Activated CD4-positive, alpha-beta memory T cell treated with anti-CD3 and anti-CD28 coated beads, Interleukin-2, amount 10 ng/mL, durations not matched to agents 7 days and 5 days (primary cell): ENCODE measurements at places on chromosomes 7 and 10. TPM values are rescaled to one million over a fixed set of nuclear protein-coding genes. Genes with fewer than 3 reads are reported as not detected.
A peak's percentile ranks its signal among the peaks of the same experiment; 100 is the strongest.

- peaks cover 11% of the 10 kb centered on the region for H3K27me3 ChIP-seq
- peaks cover 57% of the 10 kb centered on the region for H3K4me1 ChIP-seq
- H3K27ac ChIP-seq, result no peak overlapping the region
- DNase-seq, result no peak
These were observed 2.6 kb downstream of the KDM7A start for GRCh38 chr7:140174217-140174616.

Gene MTERF1
- 15.4 TPM for total RNA-seq

Gene GBX1
- not detected for total RNA-seq

DNA sequence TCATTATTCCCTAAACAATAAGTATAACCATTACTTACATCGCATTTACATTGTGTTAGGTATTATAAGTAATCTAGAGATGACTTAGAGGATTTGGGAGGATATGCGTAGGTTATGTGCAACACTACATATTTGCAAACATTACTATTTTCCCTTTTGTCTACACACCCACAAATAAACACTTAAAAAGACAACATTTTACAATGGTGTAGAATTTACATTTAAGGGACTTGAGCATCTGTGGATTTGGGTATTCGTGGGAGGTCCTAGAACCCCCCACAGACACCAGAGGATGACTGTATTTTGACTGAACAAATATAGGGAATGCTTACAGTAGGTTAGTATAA, 220.2 kb upstream of the MYO3A start:
- no peaks in the 10 kb centered on the region for H3K36me3 ChIP-seq
- H3K4me1 ChIP-seq, result no peaks in the 10 kb centered on the region
- no peak for DNase-seq
- H3K27ac ChIP-seq, result no peak overlapping the region

Gene H2AZ2
- 322 TPM for total RNA-seq

Gene AASS
- 0.81 TPM for total RNA-seq

DNA sequence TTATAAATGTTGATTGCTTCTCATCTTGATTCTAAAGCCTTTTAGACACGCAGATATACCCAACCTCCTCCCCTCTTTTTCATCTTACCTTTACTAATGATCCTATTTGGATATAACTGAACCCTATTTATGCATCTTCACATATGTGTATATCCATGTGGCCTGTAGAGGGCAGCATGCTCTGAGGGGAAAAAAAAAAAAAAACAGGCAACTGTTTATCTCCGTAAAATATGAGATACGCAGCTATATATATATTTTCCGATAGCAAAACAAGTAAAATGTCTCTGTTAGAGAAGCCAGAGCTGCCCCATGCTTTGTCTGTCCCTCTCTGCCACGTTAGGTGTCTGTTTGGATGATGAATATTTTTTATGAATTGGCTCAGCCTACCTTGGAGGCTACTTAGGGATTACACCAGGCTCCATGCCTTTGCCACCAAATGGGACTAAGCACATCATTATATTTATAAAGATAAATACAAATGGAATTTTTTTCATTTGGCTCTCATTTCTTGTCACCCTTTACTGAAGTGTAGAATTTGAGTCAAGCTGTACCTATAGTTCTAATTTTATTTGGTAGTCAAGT, 174.8 kb upstream of the FZD1 start:
- H3K36me3 ChIP-seq, result no peaks in the 10 kb centered on the region
- peaks cover 9% of the 10 kb centered on the region for H3K27me3 ChIP-seq
- no peaks in the 10 kb centered on the region for H3K4me1 ChIP-seq
- H3K4me3 ChIP-seq, result no peak overlapping the region
- no peak overlapping the region for H3K27ac ChIP-seq
- no peak for DNase-seq

DNA sequence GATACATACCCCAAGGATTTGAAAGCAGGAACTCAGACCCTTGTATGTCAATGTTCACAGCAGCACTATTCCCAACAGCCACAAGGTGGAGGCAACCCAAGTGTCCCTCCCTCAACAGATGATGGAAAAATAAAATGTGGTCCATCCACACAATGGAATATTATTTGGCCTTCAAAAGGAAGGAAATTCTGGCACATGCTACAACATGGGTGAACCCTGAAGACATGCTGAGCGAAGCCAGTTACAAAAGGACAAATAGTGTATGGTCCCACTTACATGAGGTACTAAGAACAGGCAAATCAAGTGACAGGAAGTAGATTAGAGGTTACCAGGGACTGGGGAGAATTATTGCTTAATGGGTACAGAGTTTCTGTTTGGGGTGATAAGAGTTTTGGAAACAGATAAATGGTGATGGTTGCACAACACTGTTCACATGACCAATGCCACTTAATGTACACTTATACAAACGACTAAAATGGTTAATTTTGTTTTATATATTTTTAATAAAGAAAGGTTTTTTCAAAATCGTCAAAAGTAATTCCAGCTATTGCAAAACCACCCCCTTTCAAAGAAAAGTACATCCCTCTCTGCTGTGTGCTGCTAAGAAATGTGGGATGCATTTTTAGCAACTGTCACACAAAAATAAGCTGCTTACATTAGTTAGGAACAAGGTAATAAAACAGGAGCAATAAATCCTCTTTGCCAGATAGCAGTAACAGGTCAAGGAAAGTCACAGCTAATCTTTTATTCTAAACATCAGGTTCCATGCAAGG, 85.7 kb downstream of the GRB10 start:
- no peak overlapping the region for H3K4me3 ChIP-seq
- no peak overlapping the region for H3K27ac ChIP-seq
- no peaks in the 10 kb centered on the region for H3K36me3 ChIP-seq
- no peak for DNase-seq
- H3K27me3 ChIP-seq, result peaks cover 2% of the 10 kb centered on the region
- H3K4me1 ChIP-seq, result peaks cover 14% of the 10 kb centered on the region

GRCh38 chr10:75430000-75430763, 1.2 kb upstream of the LRMDA start:
- no peak for DNase-seq
- H3K27ac ChIP-seq, result no peak overlapping the region
- peaks cover 1% of the 10 kb centered on the region for H3K4me1 ChIP-seq
- no peak overlapping the region for H3K4me3 ChIP-seq

DNA sequence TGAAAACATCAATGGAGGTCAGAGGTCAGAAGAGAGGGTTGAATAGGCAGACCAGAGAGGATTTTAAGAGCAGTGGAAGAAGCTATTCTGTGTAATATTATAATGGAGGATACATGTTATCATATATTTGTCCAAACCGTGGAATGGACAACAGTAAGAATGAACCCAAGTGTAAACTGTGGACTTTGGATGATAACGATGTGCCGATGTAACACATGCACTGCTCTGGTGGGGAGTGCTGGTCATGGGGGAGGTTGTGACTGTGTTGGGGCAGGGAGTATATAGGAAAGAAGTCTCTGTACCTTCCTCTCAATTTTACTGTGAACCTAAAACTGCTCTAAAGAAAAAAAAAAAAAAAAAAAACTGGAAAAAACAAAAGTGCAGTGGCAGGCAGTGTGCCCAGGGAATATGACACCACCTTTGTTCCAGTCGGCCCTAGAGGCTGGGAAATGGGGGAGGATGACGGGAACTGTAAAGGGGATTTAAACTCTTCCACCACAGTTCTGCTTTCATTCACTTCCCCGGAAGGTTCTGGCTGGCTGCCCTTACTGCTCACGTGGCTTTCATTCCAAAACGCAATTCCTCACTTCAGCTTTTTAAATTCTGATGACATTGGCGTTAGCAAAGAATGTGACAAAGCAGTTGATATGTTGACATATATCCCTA, 113.7 kb upstream of the ANKRD1 start:
- peak overlapping the region; percentile 81 for H3K27ac ChIP-seq
- peaks cover 4% of the 10 kb centered on the region for H3K36me3 ChIP-seq
- no peak for DNase-seq
- peaks cover 20% of the 10 kb centered on the region for H3K4me1 ChIP-seq

- H3K4me3 ChIP-seq, result no peak overlapping the region
- peaks cover 9% of the 10 kb centered on the region for H3K27me3 ChIP-seq
- H3K36me3 ChIP-seq, result no peaks in the 10 kb centered on the region
- H3K4me1 ChIP-seq, result peaks cover 8% of the 10 kb centered on the region
These were observed 8.1 kb downstream of the ADAP1 start for GRCh38 chr7:946256-946996.

Gene ATRNL1
- total RNA-seq, result 0.28 TPM

GRCh38 chr10:124665091-124665490, 79.1 kb downstream of the FAM53B start:
- DNase-seq, result no peak
- H3K4me1 ChIP-seq, result peaks cover 35% of the 10 kb centered on the region
- no peaks in the 10 kb centered on the region for H3K27me3 ChIP-seq
- H3K4me3 ChIP-seq, result no peak overlapping the region
- peaks cover 21% of the 10 kb centered on the region for H3K36me3 ChIP-seq
- H3K27ac ChIP-seq, result peak overlapping the region; percentile 21

- H3K4me1 ChIP-seq, result no peaks in the 10 kb centered on the region
- H3K27me3 ChIP-seq, result peaks cover 15% of the 10 kb centered on the region
- H3K4me3 ChIP-seq, result no peak overlapping the region
- no peak overlapping the region for H3K27ac ChIP-seq
- H3K36me3 ChIP-seq, result no peaks in the 10 kb centered on the region
These were observed 16.7 kb downstream of the PPP1R3C start for GRCh38 chr10:91616137-91616536.

- H3K4me3 ChIP-seq, result no peak overlapping the region
- no peak for DNase-seq
- H3K27me3 ChIP-seq, result peaks cover 8% of the 10 kb centered on the region
- no peak overlapping the region for H3K27ac ChIP-seq
- H3K4me1 ChIP-seq, result peaks cover 27% of the 10 kb centered on the region
These were observed 254.8 kb upstream of the PITRM1 start for GRCh38 chr10:3427347-3427746.

DNA sequence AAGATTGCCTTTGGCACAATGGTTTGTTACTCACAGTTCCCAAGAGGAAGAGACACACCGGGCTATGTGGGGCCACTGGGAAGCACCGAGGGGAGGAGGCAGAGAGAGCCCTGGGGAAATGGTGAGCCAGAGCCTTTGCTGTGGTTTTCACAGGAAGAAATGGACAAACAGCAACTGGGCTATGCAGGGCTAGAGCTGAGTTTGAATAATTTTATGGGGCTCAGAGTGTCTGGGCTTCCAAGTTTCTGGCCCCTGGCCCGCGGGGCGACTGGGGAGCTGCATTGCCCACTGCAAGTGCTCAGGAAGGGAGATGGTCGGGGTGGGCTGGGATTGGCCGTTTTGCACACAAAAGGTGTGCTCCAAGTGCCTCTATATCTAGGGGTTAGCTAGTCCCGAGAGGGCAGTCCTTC, 92.6 kb downstream of the CHST15 start:
- DNase-seq, result no peak
- no peaks in the 10 kb centered on the region for H3K36me3 ChIP-seq
- H3K27ac ChIP-seq, result no peak overlapping the region
- no peak overlapping the region for H3K4me3 ChIP-seq

GRCh38 chr10:123117644-123118417, 17.9 kb upstream of the HMX3 start:
- no peaks in the 10 kb centered on the region for H3K36me3 ChIP-seq
- H3K4me3 ChIP-seq, result no peak overlapping the region
- H3K4me1 ChIP-seq, result no peaks in the 10 kb centered on the region
- no peak for DNase-seq
- H3K27me3 ChIP-seq, result peaks cover 32% of the 10 kb centered on the region

Gene UPK3BL1
- total RNA-seq, result 12.2 TPM

- no peaks in the 10 kb centered on the region for H3K36me3 ChIP-seq
- no peak overlapping the region for H3K27ac ChIP-seq
- H3K4me1 ChIP-seq, result peaks cover 8% of the 10 kb centered on the region
- no peak overlapping the region for H3K4me3 ChIP-seq
- H3K27me3 ChIP-seq, result peaks cover 7% of the 10 kb centered on the region
These were observed 77.4 kb downstream of the ZNF365 start for GRCh38 chr10:62451611-62451975.

Gene INTS1
- total RNA-seq, result 79.2 TPM

Gene ACTL6B
- total RNA-seq, result not detected

- no peak overlapping the region for H3K4me3 ChIP-seq
- DNase-seq, result no peak
- peaks cover 36% of the 10 kb centered on the region for H3K27me3 ChIP-seq
- H3K27ac ChIP-seq, result no peak overlapping the region
- peaks cover 5% of the 10 kb centered on the region for H3K4me1 ChIP-seq
These were observed 582 bp downstream of the STEAP2 start for GRCh38 chr7:90212149-90212495.

Gene OR13A1
- total RNA-seq, result not detected

Gene GALNT17
- total RNA-seq, result not detected

- peaks cover 28% of the 10 kb centered on the region for H3K4me1 ChIP-seq
- peaks cover 46% of the 10 kb centered on the region for H3K27me3 ChIP-seq
- H3K4me3 ChIP-seq, result peak overlapping the region; percentile 80
These were observed 861 bp upstream of the USP6NL start for GRCh38 chr10:11612021-11613001.

- no peak overlapping the region for H3K4me3 ChIP-seq
- no peaks in the 10 kb centered on the region for H3K27me3 ChIP-seq
- DNase-seq, result no peak
- H3K36me3 ChIP-seq, result no peaks in the 10 kb centered on the region
- peaks cover 8% of the 10 kb centered on the region for H3K4me1 ChIP-seq
- H3K27ac ChIP-seq, result no peak overlapping the region
These were observed 178.8 kb downstream of the ELFN1 start for GRCh38 chr7:1848911-1849311.

- no peaks in the 10 kb centered on the region for H3K4me1 ChIP-seq
- no peaks in the 10 kb centered on the region for H3K27me3 ChIP-seq
- H3K27ac ChIP-seq, result no peak overlapping the region
- no peaks in the 10 kb centered on the region for H3K36me3 ChIP-seq
- H3K4me3 ChIP-seq, result no peak overlapping the region
These were observed 27.7 kb downstream of the STK32C start for GRCh38 chr10:132279873-132280645.

GRCh38 chr10:123858077-123858681, 33.4 kb downstream of the CPXM2 start:
- H3K4me3 ChIP-seq, result no peak overlapping the region
- no peaks in the 10 kb centered on the region for H3K4me1 ChIP-seq
- no peak overlapping the region for H3K27ac ChIP-seq
- no peak for DNase-seq
- H3K36me3 ChIP-seq, result no peaks in the 10 kb centered on the region

Gene CDHR3
- 1.4 TPM for total RNA-seq

DNA sequence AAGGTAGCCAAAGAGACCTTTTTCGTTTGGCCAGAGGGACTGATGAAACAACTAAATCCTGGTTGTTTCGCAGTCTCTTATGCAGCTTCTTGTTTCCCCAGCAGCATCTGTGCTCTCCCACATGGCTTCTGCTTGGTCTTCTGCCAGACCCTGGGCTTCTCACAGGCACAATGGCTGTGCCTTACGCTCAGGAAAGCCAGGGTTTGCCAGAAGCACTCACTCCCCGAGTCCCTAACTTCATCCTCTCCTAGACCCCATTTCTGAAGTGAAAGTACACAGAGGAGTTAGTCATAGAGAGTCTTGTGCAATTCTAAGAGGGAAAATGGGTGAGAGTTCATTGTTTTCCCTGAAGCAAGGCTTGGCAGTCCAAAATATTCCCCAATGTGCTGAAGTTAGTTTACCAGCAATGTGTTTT, 121.7 kb downstream of the EVX1 start:
- H3K4me1 ChIP-seq, result no peaks in the 10 kb centered on the region
- H3K4me3 ChIP-seq, result no peak overlapping the region
- no peaks in the 10 kb centered on the region for H3K36me3 ChIP-seq
- H3K27ac ChIP-seq, result no peak overlapping the region
- H3K27me3 ChIP-seq, result peaks cover 3% of the 10 kb centered on the region
- DNase-seq, result no peak

Gene RPS24
- 1,323 TPM for total RNA-seq
